ENCODE measurements at places on chromosomes 4 and X.

- DNase-seq: no peak
Measured at GRCh38 chrX:136816975-136817374, 36.2 kb upstream of the ARHGEF6 start.

- DNase-seq: peak; percentile 26
Measured at GRCh38 chr4:139665690-139666529, at the start of gene MGST2. TSS of gene MGST2 (plus strand) at chr4:139665819. CDS start at chr4:139666020, 201 bp downstream.

GRCh38 chr4:10171055-10171454 is 54.5 kb upstream of the WDR1 start:
- DNase-seq: no peak

DNA sequence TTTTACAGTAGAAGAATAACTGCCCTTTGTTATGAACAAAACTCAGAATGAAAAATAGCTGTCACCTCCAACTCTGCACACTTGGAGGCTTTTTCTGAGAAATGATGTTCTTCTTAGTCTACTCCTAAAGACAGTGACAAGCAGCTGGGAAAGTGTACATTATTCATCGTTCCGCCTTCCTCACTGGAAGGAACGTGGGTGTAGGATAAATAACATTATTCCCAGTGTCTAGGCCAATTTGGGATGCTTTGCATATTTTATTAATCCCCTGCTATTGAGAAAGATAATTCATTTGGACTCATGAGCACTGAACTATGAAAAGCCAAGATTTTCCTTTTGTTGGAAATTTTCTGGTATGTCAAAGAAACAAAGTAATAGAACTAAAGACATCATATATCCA is 87.8 kb downstream of the VCX2 start:
- no peak for DNase-seq

GRCh38 chrX:45422216-45422925 is 221.7 kb upstream of the DIPK2B start:
- no peak for DNase-seq

- DNase-seq: no peak
Measured at GRCh38 chr4:102824398-102824797, 3.0 kb downstream of the UBE2D3 start.

- DNase-seq: no peak
Measured at GRCh38 chr4:1532549-1533395, 126.5 kb upstream of the NKX1-1 start.

DNA sequence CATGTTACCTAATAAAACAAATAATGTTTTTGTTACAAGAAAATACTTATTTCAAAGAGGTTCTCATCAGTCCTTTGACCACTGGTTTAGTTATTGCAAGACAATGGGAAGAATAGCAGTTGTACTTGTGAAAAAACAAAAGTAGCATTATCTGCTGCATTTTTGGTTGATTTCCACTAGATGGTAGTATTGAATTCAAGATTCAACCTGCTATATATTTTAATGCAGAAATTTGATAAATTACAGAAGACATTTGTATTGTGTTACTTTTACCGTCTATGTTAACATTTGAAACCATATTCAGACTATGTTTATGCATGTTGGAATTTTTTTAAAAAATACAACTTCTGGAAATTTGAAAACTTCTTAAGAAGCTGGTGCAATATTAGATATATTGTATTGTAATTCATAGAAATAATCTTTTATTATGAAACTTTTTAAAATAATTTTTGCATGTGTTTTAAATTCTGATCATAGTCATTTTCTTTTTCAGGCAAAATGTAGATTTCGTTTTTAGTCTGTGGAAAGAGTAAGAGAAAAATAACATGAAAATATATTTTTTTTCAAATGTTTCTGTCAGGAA is 56.4 kb downstream of the SPCS3 start:
- DNase-seq: no peak

GRCh38 chrX:120235284-120235683 is 15.3 kb upstream of the ZBTB33 start:
- no peak for DNase-seq

DNA sequence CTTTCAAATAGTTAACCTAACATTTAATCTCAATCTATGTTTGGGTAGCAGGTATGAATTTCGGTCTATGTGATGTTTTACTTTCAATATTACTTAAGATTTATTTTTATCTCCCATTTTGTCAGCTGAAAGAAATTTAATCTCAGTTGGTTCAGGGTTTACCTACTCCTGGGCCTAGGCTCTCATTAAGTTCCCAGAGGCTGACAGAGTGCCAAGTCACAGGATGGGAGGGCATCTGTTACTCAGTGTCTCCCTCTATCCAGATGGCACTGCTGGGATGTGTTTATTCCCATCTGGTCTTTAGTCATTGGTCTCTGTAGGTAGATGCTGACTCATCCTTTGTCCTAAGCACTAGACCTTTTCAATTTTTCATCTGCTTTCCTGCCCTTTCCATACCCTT is 129.4 kb upstream of the ARSJ start:
- DNase-seq: no peak

DNA sequence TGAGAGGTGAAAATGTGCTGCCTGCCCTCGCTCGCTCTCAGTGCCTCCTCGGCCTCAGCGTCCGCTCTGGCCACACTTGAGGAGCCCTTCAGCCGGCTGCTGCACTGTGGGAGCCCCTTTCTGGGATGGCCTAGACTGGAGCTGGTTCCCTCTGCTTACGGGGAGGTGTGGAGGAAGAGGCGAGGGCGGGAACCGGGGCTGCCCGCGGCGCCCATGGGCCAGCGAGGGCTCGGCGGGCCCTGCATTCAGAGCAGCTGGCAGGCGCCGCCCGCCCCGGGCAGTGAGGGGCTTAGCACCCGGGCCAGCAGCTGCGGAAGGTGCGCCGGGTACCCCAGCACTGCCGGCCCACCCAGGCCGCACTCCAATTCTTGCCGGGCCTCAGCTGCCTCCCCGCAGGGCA is 39.6 kb downstream of the TRIML1 start:
- no peak for DNase-seq

DNA sequence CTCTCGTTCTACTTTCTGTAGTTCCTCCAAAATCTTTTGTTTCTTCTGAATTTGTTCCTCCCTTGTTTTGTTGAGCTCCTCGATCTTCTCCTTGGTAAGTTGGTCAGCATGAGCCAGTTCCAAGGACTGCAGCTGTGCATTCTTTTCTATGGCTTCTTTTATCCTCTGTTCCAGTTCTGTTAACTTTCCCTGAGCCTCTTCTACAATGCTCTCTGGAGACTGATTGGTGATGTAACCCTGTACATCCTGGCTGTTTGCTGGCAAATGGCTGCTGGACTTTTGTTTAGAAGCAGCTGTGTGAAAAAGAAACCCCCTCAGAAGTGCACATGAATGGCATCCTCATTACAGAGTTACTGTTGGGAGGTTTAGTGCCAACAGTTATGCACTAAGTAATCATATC is 70.5 kb upstream of the COX18 start:
- DNase-seq: no peak

DNA sequence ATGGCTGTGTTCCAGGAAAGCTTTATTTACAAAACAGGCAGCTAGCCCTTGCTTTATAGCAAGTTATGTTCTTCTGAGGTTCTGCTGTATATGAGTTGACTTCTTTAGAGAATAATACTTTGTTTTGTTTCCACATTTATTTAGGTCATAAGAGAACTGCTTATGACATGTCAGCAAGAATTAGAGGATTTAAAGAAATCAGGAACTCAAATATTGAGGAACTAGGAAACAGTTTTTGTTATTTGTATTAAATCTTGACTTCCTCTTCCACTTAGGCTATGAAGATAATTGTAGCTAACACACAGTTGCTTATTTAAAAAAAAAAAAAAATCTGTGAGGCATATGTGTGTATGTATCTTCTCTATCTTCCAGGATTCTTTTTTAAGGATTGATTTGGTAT is 14.3 kb downstream of the ZRSR2 start:
- DNase-seq: no peak
